ENCODE measurements at places on chromosomes 6 and 20.

DNA sequence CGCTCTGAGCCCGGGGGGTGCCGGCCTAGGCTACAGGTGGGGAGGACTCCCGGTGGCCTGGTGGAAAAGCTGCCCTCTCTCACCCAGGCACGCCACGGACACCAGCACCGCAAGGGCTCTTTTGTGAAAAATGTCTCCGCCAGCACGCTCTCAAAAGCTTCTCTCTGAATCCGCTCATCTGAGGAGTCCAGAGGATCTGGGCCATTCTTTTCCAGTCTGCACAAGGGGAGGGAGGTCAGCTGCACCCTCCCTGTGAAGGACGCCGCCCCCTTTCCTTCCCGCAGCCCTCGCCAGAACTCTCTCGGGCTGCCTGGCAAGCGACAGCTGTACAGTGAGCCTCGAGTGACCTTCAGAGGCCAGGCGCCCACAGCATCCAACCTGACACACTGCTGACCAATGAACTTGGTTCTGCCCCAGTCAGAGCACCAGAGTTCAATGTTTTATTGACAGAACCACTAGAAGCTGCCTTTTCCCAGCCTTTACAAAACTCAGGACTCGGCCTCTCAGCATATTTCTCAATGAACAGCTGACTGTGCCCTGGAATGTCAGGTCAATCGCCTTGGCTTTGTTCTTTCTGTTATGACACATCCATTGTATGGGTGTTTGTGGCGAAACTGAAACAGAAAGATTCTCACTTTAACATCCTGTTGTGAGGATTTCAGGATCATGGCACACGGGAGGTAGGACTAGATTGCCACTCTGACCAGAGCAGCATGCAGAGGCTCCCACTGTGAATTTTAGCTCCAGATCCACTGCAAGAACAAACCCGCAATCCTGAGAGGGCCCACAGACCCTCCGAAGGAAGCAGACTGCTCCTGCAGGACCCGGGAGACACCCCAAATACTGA, 26.7 kb downstream of the SERPINB9 start:
- DNase-seq = no peak

- DNase-seq = no peak
Observed at GRCh38 chr6:52689857-52690256, 18.9 kb downstream of the TMEM14A start.

DNA sequence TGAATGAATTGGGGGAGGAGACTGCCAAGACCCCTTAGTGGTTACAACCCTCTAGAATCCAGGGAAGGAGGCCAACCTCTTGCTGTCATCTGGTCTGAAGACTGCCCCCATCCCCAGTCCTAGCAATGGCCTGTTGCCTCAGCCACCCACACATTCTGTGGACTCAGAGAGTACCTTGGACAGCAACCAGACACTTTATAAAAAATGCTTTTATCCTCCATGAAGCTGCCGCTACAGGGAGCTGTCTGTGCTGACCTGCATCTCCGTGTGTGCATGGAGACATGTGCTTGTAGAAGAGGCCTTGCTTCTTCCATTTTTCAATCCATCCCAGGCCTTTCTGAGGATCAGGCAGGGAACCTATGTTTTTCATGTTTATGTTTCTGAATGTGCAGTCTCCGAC, 15.2 kb downstream of the CDH22 start:
- DNase-seq = no peak

- DNase-seq = no peak
Observed at GRCh38 chr20:37395921-37396415, 50.0 kb downstream of the SRC start.

DNA sequence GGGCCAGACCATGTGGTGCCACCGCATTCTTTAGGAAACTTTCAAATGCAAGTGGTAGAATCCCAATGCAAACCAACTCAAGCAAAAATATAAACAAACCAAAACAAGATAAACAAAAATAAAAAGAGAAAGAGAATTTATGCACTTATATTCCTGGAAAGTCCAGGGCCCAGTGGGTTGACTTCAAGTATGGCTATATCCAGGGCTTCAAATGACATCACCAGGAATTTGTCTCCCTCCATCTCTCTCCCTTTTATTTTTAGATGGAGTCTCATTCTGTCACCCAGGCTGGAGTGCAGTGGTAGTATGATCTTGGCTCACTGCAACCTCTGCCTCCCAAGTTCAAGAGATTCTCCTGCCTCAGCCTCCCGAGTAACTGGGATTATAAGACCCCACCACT, 56.1 kb upstream of the PNRC1 start:
- DNase-seq = no peak

DNA sequence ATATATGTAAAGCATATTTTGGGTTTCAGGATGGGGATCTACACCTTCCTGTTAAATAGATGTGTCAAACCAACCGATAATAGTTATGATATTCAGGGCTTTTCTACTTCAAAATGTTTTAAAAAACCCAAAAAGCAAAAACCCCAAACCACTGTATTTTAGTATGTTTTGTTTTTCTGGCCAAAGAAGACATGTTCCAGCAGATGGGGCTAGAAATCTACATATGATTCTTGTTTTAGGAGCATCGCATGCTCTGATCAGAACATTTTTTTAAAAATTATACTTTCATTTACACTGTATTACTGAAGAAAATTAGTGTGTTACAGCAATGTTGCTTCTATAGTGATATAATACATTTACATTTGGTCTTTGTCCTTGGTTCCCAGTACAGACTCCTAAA, 11.0 kb downstream of the RMND1 start:
- DNase-seq = no peak

DNA sequence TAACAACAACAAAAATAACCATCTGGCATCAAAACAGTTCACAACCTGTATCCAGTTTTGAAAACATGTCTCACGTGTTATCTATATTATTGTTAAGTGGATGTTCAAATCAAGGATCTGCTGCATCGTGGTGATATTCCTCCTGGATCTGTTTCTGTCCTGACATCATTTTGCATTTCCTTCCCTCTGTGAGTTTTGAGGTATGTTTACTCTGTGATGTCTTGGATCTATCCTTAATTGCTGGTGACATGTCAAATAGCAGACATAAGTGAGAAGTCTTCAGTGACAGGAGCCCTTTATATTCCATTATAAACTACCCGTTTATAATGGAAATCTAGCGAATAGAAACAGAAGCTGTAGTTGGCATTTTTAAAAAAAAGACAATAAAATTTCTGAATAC, 381.8 kb upstream of the NOX3 start:
- no peak for DNase-seq

GRCh38 chr6:70520575-70520974, 46.2 kb upstream of the SDHAF4 start:
- no peak for DNase-seq

GRCh38 chr20:43844778-43845614, 69.7 kb upstream of the TOX2 start:
- no peak for DNase-seq

DNA sequence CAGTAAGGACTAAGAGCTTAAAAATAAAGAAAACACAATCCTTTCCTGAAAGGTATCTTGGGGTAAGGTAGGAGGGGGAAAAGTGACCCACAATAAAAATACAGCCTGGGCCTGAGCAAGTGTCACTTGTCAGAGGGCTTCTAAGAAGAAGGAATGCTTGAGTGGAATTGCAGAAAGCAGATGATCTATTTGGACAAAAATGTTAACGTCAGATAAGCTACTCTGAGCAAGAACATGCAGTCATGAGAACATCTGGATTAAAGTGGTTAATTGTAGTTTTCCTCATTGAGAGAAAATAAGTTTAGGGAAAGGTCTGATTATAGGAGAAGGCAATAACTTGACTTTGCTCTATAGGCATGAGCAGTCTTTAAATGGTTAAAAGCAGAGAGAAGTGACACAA, 581.9 kb downstream of the HTR1B start:
- no peak for DNase-seq

- DNase-seq = no peak
Observed at GRCh38 chr6:67184405-67184804, 1450.7 kb upstream of the ADGRB3 start.

- DNase-seq = no peak
Observed at GRCh38 chr20:18465536-18466200, 1.2 kb downstream of the DZANK1 start.

DNA sequence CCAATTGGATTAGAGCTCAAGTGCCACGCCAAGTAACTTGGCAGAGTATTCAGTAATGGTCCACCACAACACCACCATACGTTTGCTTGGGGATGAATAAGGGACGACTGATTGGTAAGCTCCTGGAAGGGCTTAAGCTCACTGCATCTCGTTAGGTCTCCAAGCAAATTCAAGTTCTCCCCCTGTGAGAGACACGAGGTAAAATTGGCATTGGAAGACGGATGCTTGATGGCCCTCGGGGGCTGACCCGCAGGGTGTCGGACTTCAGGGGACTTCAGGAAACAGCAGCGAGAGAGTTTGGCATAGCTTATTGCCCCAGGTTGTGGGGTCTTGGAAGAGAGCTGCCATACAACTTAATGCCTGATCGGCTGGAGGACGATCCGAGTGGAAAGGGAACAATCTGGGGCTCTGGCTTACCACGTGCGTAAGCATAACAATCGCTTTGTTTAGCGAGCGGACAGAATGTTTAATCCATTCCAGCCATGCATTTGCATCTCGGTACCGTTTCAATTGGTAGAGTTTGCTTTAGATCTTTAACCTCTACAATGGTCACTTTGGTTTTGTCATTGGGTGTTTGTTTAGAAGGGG, 4.8 kb upstream of the ZNFX1 start:
- DNase-seq = no peak

- no peak for DNase-seq
Observed at GRCh38 chr20:42598581-42598980, 591.1 kb downstream of the PTPRT start.

GRCh38 chr6:163419413-163420288, 5.1 kb downstream of the QKI start:
- DNase-seq = no peak

DNA sequence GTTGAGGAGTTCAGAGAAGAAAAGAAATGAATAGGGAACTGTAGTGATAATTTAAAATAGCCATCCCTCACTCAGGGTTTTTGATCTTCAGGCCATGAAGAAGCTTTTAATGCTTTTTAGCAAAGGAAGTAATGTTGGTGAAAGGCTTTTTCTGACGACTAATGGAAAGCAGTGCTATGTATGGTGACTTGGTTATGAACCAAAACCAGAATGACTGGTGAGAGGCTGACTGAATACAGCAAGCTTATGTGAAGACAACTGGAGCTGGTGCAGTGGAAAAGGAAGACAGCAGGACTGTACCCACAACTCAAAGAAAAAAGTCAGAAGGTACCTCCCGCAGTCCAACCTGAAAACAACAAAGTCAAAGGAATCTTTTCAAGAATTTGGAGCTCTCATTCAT, 118.8 kb downstream of the PRDM1 start:
- no peak for DNase-seq

- peak; percentile 33 for DNase-seq
Observed at GRCh38 chr6:99520855-99521632, 5.8 kb upstream of the USP45 start.

DNA sequence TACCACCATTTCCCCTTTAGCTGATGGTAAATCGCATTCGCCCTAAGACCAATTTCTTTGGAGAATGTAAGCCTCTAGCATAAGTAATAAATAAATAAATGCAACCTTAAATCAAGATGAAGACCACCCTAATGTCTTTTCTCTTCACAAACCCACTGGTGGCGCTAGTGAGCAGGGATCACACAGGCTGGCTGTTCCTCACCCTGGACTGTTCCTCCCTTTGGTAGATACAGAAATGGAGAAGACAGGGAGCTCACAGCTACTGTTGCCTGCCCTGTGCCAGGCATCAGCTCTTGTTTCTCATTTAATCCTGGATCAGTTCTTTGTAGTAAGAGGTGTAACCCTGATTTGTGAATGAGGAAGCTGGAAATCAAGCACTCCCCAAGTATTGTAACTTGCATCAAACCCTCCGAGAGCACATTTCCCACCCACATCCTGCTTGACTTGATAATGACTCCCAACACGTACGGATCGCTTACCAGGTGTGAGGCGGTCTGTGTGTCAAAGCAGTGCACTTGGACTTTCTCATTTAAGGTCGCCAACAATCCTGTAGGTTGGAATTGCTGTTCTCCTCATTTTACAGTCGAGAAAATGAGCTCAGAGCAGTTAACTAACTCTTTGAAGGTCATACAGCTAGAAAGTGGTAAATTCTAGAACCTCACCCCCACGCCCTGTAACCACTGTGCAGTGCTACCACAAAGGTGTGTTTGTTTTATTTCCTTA, 236.1 kb downstream of the TSHZ2 start:
- no peak for DNase-seq

GRCh38 chr20:16020971-16021370, 552.3 kb downstream of the KIF16B start:
- no peak for DNase-seq

DNA sequence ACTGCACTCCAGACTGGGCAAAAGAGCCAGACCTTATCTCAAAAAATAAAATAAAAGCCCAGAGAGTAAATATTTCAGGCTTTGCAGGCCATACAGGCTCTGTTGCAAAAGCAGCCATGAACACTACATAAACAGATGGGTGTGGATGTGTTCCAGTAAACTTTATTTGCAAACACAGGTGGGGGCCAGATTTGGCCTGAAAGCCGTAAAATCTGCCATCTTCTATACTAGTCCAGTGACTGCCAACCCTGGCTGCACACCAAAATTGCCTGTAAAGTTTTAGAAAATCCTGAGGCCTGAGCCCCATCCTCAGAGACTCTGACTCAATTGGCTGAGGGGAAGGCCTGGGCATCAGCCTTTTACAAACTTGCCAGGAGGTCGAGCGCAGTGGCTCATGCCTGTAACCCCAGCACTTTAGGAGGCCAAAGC, 103.6 kb downstream of the ZMYND8 start:
- DNase-seq = no peak

GRCh38 chr20:52212943-52213342, 21.4 kb upstream of the ZFP64 start:
- no peak for DNase-seq

DNA sequence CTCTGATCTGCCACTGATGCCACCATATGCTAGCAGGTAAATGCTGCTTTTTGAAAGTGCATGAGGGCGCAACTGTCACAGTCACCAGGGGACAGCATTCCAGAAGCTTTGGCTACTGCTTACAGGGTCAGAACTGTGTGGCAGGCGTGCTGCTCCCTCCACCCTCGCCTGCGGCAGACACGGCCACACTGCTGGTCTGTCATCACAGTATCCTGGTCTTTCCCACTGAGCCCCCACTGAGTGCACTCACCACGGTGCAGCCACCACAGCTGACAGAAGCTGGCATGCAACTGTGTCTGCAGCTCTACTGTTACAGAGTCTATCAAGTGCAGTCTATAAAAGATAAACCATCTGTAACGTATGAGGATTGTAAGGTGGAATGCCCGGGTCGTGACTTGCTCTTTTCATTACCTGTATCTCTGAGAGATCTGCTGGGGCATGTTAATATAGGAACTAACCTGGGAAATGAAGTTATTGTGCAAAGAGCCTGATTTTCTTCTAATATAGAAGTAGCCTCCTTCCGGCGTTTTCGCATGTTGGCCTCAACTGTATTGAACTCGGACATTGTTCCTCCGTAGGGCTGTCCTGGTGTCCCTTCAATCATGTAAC, 24.5 kb downstream of the GCLC start:
- no peak for DNase-seq

- no peak for DNase-seq
Observed at GRCh38 chr20:54472607-54473006, 2.8 kb upstream of the DOK5 start.

DNA sequence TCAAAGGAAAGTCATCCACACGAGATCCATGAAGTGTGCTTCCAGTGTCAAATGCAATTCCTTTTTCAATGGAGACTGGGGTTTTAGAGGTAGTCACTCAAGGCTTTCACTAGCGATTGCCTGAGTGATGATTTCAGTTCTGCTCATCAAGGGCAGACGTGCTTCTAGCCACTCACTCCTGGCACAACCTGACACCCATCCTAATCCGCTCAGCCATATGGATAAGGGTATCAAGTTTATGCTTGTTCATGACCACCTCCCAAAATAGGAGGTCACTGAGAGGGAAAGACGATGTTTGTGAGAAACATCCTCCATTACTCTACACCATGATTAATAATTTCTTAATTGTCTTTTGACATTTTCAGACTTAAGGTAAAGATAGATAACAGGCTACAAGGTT, 91.3 kb upstream of the HEY2 start:
- no peak for DNase-seq

Data from stimulated activated CD4-positive, alpha-beta T cell treated with anti-CD3 and anti-CD28 coated beads, Interleukin-15, amount 100 ng/mL, for 1 hour (primary cell).